Fibroblast of upper back skin (primary cell): ENCODE measurements at places on chromosomes 3 and 15.

DNA sequence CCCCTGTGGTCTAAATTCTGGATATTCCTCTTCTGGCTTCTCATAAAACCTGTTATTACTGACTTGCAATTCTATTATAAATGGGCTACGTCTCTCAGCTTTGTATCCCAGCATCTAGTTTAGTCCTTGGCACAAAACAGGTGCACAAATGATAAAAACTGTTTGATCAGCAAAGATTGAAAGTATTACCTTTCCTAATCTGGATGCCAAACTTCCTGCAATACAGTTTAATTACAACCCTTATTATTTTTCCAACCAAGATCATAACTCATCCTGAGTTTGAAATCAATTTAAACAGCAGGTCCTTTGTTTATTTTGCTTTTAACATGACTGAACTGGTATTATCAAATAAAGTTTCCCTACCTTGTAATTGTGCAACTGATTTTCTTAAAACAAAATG, 132.6 kb downstream of the ATP1B3 start:
- DNase-seq: no peak

DNA sequence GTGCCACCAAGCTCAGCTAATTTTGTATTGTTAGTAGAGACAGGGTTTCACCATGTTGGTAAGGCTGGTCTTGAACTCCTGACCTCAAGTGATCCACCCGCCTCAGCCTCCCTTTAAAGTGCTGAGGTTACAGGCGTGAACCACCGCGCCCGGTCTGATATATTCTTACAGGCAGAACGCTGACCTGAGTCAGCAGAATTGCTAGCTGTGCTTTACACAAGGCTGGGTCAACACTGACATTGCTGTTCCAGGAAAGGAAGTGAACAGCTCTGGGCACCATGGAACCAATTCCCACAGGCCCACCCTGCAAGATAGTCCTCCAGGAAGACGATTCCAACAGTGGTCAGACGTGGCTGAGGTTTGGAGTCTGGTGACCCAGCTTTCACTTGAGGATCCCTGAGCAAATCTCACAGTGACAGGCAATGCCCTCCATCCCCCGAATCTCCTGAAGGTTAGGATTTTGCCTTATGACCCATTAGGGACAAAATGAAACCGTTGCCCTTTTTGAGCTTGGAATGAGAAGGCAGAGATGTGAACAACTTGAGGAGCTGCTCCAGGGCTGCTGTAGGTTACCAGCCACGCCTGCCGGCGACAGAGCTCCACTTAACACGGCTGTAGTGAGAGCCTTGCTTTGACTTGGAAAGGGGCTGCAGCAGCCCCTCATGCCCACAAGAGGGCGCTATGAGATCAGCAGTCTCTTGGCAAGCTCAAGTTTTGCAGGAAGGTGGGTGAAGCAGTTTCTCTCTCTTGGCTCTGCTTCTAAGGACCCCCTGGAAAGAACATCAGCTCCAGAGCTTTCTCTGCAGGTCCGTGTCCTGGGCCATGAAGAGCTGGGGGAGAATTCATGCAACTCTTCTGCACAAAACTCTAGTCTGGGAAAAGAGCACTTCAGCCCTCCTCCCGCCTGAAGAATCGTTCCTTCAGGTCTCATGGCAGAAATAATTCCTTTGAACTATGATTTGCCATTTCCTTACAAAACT, 74.1 kb downstream of the SENP2 start:
- peak; percentile 79 for DNase-seq

DNA sequence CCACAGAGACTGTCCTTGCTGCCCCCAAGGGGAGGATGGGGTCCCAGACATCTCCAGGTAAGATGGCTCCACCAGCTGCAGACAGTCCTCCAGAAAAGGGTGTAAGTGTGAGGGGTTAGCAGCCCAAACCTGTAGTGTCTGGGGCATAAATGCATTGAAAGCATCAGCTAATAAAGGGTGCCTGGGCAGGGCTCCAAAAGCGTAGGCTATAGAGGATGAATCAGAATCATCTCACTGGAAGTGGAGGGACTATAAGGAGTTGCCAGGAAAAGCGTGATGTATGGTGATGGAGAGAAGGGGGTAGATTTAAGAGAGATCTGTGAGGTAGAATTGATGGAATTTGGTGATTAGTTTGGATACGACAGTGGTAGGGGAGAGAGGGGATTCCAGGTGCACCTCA, 79.9 kb upstream of the ONECUT1 start:
- no peak for DNase-seq

DNA sequence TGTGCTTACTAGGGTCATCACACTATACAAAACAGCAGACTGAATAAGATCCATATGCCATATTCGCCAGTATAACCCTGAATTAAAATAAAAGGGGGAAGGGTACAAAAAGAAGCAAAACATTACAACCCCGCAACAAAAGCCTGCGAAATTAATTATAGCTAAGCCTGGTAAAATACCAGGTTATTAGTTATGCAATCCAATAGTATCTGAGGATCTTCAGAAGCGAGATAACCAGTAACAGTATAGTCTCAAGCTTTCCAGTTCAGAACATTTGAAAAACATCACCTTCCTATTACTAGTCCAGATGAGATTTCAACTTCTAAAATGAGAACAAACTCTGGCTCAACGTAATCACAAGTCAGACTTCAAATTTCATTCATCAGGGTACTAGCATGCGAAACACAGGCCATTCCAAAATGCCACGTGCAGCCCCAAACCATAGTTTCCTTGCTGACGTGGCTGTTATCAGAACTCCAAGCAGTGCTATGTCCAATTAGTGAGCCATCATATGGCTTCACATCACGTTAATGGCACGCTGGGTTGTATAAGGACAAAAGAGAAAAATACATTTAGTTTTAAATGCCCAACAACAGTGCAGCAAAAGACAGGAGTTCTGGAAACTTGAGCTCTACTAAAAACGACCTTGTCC, 1.1 kb downstream of the SSR3 start:
- peak; percentile 79 for DNase-seq

GRCh38 chr3:127374086-127375010, 86.5 kb upstream of the PRR20G start:
- DNase-seq: no peak

GRCh38 chr3:191417457-191417729, 43.6 kb upstream of the PYDC2 start:
- no peak for DNase-seq

GRCh38 chr3:120161902-120162301, 67.7 kb upstream of the GSK3B start:
- no peak for DNase-seq

DNA sequence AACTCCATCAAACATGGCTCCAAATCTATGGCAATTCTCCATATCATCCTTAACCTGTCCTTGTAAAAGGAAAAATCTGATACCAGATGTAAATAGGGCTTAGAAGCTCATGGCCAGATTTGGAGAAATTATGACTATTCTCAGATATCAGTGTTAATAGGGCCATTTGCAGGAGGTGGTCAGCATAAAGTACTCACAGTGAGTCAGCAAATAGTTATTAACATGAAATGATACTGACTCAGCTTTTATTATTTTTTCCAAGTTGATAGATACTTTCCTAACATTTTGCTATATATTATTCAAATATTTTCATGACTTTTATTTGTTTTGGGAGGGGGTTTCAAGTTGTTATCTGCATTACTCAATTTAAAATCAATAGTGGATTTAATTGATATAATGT, 255.8 kb downstream of the MFSD1 start:
- peak; percentile 18 for DNase-seq
